ENCODE measurements at places on chromosomes 6 and 20. TPM values are rescaled to one million over a fixed set of nuclear protein-coding genes. Genes with fewer than 3 reads are reported as not detected.

- no peak for DNase-seq
Measured at GRCh38 chr6:136873748-136874147, 48.4 kb upstream of the SLC35D3 start.

- no peak for DNase-seq
Measured at GRCh38 chr6:101633081-101633480, 239.6 kb downstream of the GRIK2 start.

DNA sequence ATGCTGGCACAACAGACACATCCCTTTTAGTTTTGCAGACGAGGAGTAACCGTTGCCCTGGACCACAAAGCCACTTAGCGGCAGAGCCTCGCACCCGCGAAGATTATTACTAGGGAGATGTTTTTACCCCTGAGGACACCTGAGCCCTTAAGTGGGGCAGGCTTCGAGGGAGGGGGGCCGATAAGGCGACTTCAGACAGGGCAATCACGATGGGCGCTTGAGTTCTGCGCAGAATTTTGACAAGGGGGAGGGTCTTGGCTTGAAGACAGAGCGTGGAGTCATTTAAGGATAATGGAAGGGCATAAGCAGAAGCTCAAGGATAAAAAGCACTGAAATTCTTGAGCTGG is 650 bp upstream of the TTK start:
- peak; percentile 60 for DNase-seq

GRCh38 chr20:38216746-38217595 is 43.6 kb downstream of the KIAA1755 start:
- no peak for DNase-seq

- DNase-seq = no peak
Measured at GRCh38 chr20:16405254-16405653, 168.0 kb downstream of the KIF16B start.

DNA sequence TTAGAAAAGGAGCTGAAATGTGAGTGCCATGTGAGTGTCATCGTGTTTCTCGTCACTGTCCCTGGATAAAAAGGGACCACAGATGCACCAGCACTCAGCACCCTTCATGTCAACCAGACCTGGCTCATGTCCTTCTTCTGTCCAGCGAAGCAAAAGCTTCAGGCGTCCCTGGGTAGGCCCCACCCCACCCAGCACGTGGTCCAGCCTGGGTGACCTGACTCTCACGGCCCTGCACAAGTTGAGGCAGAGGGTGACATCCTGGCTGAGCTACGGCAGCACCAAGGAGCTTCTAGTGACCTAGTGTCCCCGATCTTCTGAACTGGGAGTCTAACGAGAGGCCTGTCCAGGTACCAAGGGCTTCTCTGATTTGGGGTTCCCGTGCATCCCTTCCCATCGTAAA is 37.8 kb downstream of the PSMG4 start:
- DNase-seq = no peak

GRCh38 chr6:69848552-69848951 is 17.8 kb upstream of the COL19A1 start:
- DNase-seq = no peak

GRCh38 chr6:74605922-74606581 is 599.8 kb downstream of the COL12A1 start:
- no peak for DNase-seq

DNA sequence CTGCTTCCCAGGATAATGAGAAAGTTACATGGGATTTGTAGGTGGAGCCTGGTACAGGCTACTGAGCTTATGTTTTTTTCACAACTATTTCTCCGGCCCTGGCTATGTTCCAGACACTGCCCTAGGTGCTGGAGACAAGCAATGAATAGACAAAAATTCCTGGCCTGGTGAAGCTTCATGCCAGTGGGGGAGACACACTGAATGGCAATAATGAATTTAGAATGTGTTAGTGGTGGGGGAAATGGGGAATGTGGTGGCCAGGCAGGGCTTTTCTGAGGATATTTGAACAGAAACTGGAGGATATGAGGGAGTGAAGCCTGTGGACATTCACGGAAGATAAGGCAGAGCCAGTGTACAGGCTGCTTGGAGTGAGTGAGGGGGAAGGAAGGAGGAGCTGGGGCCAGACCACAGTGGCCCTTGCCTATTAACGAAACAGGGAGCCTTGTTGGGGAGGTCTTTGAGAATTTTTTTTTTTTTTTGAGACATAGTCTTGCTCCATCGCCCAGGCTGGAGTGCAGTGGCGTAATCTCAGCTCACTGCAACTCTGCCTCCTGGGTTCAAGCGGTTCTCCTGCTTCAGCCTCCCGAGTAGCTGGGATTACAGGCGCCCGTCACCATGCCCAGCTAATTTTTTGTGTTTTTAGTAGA is 6.6 kb downstream of the FOXS1 start:
- no peak for DNase-seq

- DNase-seq = no peak
Measured at GRCh38 chr20:17859002-17859615, 109.5 kb downstream of the SNX5 start.

- no peak for DNase-seq
Measured at GRCh38 chr20:39282619-39283092, 320.5 kb downstream of the DHX35 start.

The CUL7 gene
- total RNA-seq = 7.3 TPM

DNA sequence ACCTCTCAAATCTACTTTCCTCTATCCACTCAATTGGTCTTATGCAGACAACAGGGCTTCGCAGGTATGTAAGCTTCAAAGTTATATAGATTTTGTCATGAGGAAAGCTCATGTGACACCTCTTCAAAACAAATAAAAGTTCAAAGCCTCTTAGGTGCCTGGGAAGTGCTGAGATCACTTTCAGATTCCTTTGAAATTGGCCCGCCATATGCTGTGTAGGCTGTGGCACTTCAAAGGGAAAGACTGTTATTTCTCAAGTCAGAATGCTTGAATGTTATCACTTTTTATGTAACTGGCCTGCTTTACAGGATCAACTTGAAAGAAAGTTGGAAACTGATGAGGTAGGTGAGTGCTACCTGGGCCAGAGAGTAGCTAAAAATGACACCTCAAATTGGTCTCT is 67.1 kb upstream of the GFRAL start:
- DNase-seq = no peak

- DNase-seq = no peak
Measured at GRCh38 chr6:97222903-97223302, 60.1 kb downstream of the MMS22L start.

The AMD1 gene
- 84.9 TPM for total RNA-seq

The FNDC11 gene
- total RNA-seq = 0.16 TPM

GRCh38 chr6:73923905-73924485 is 228.0 kb downstream of the CD109 start:
- no peak for DNase-seq

DNA sequence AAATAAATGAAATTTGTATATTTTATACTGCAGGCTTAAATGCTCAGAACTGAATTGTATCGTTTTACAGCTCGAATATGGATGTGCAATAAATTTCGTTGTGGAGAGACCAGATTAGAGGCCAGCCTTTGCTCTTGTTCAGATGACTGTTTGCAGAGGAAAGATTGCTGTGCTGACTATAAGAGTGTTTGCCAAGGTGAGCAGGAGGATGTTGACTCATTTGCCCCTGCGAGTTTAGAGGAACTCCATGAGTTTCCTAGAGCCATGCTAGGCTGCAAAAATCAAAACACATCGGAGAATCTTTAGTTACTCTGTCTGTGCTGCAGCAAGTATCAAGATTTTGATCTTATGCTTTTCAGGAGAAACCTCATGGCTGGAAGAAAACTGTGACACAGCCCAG is 15.4 kb downstream of the ENPP3 start:
- DNase-seq = no peak

The DDX27 gene
- total RNA-seq = 15.8 TPM

GRCh38 chr6:14474816-14475215 is 357.2 kb downstream of the CD83 start:
- DNase-seq = no peak

GRCh38 chr6:154857529-154857928 is 124.3 kb downstream of the SCAF8 start:
- DNase-seq = no peak

DNA sequence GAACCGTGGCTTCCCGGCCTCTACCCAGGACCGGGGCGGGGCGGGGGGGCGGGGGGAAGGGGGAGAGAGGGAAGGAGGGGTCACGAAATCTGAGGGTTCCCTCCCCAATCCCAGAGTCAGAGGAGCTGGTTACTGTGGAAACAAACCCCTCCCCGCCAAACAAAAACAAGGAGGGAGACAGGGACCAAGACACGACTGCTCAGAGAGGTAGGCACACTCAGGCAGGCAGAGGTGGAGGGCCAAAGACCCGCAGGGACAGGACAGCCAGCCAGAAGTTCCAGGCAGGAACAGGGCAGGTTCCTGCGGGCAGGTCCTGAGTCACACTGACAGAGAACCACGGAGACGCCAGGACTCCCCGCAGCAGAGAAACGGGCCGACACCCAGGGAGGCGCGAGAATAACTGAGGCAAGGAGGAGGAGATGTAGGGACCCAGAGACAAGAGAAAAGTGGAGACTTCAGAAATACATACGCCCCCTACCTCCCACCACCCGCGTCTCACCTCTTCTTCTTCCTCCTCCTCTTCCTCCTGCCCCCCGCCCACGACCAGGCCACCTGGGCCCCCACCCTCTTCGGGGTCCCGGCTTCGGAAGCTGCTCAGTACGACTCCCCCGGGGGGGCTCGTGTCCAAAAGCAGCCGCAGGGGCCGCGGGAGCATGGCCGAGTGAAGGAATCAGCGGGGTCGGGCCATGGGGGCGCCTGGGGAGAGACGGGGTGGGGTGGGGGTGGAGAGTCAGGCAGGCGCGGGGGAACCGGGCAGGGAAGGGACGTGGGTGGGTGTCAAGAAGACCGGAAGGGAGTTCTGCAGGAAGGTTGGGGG is 578 bp downstream of the RGL2 start:
- no peak for DNase-seq

The ULBP3 gene
- total RNA-seq = 1.4 TPM

The SRMS gene
- not detected for total RNA-seq

DNA sequence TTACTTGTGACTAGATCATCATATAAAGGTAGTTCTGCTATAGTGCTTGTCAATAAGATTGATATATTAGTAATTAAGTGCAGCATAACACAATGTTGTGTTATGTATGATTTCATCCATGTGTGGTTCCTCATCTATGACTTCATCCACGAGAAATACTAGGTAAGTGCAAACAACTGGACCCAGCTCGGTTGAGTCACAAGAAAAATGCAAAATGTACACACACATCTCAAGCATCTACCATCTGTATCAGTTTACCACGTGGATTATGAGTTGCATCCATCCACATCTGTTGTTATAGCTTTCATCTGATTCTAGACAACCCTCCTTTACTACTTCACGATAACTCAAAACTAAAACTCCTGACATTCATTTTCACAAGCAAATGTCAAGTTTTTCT is 517.0 kb upstream of the CITED2 start:
- no peak for DNase-seq

GRCh38 chr6:64250126-64250525 is 614.5 kb downstream of the PHF3 start:
- DNase-seq = no peak

The PLEKHG1 gene
- total RNA-seq = 10.2 TPM

DNA sequence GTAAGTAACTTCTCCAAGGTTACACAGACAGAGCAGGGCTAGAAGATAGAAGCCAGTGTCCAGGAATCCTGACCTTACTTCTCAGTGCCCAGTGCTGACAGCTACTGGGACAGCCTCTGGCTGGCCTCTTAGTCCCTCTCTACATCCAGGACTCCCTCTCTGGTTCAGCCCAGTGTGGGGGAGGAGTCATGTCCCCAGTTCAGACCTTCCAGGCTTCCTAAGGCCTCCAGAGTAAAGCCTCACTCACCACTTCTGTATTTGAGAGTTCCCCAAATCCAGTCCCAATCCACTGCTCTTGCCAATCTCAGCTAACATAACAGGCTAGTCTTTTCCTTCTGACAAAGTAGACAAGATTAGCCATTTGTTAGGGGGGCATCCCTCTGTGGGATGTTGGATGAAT is 36.9 kb upstream of the EPB41L1 start:
- no peak for DNase-seq

The ZBP1 gene
- 0.22 TPM for total RNA-seq

DNA sequence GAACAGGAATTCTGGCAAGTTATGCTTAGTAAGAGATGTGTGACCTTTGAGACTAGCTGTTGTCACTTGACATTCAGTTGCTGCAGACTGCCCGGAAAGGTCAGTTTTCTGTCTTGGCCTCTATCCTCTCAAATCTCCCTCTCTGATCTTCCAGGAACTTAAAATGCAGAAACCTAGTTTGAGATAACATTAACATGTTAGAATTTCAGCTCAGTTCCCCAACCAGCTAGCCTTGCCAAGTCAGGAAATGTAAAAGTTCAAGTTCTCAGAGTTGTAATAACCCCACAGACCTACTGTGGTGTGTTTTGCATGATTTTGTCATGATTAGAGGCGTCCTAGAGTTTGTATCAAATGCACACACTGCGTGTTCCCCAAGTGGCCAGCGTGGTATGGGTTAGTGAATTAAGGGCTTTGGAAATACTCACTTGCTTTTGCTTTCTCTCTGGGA is 46.6 kb downstream of the DUSP22 start:
- peak; percentile 58 for DNase-seq

DNA sequence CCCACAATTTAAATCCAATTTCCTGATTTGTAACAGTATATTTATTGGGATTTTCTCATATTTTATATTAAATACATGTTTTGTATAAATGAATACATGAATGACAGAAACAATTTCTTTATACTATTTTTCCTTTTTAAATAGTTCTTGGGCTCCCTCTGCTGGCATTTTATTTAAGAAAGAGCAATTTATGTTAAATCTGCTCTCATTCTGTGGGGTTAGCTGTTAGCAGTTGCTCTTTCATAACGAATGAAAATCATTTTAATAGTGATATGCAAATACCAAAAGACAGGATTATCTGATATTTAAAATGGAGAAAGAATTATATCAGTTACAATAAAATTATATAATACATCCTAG is 118.3 kb downstream of the RALGAPA2 start:
- no peak for DNase-seq

DNA sequence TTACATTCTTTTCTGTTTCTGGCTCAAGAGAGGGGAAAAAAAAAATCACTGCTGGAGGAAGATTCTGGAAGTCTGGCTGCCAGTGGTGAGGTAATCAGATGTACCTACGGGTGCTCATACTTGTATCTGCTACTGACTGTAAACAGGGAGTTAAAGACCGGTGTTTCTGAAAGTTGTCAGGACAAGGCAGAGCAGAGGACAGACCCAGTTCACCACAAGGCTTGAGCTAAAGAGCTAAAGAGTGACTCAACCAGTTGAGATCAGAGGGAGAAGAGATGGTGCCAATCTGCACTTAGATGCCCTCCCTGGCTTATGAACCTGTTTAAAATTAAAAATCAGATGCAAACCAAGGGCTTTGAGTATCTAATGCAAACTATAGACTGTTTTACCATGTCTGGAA is 55.4 kb downstream of the CEP162 start:
- DNase-seq = no peak

The RIPPLY2 gene
- total RNA-seq = not detected

DNA sequence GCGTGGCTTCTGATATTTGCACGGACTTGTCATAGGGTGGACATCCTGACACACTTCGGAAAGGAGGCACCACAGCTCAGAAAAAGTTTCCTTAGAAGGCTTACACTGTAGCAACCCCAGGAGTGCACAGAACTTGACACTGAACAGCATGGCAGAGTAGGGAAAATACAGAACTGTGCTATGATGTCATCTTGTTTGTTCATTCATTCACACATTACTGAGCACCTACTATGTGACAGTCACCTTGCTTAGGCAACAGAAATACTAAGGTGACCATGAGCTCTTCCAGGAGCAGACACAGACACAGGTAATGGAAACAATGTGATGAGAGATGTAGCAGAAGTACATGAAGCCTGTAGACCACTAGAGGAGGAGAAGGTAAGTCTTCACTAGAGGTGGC is 2.5 kb upstream of the PIGT start:
- no peak for DNase-seq

- DNase-seq = no peak
Measured at GRCh38 chr6:158207422-158207788, 39.3 kb downstream of the GTF2H5 start.
